Left renal pelvis (tissue), 4 donors: ENCODE measurements at places on chromosomes 3 and 15. TPM values are rescaled to one million over a fixed set of nuclear protein-coding genes. Genes with fewer than 3 reads are reported as not detected.

KIAA1143 gene
- 49.7 TPM for polyA plus RNA-seq

BFSP2 gene
- polyA plus RNA-seq: not detected

CPNE9 gene
- polyA plus RNA-seq: 0.15 TPM

GRCh38 chr3:62025913-62026312 is 347.4 kb downstream of the FEZF2 start:
- DNase-seq: no peak

DNA sequence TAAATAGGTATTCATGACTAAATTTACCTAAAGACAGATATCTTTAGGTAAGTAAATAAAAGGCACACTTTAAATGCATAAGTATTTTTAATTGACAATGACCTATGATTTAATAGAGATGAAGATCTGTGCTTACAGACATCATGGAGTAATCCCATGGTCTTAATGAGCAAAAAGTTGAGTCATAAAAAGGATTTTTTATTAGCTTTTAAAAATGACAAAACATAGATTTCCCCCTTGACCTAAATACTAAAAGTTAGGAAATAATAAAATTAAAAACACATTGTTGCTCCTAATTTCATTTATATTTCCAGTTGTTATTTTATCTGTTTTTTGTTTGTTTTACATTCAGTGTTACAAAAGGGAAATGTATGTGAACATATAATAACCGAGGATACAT is 1005.7 kb downstream of the ROBO1 start:
- DNase-seq: no peak

GRCh38 chr15:93265111-93265556 is 176.1 kb upstream of the RGMA start:
- no peak for DNase-seq

OSTN gene
- polyA plus RNA-seq: 12.6 TPM

PPM1L gene
- 9.4 TPM for polyA plus RNA-seq

- DNase-seq: no peak
Measured at GRCh38 chr3:50573566-50574443, 4.5 kb downstream of the HEMK1 start.

GRCh38 chr15:100723315-100723801 is 121.0 kb downstream of the ASB7 start:
- no peak for DNase-seq

DNA sequence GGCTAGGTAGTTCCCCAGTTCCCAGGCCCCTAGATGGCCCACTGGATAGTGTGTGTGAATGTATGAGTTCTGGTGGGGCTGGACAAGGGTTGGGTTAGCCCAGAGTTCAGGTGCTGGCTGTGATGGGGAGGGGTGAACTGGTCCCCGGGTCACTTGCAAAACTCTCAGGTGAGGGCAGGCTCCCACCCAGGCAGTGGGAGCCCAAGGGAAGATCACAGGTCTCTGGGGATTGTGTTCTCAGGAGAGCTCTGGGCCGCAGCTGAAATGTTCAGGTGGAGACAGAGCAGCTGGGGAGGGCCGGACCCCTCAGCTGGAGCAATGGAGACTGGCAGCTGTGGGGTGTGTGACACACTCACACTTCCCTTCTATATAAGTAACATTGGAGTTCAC is 12.8 kb upstream of the FAM98B start:
- DNase-seq: no peak

SLC15A2 gene
- 12.4 TPM for polyA plus RNA-seq
